ENCODE measurements at places on chromosomes 3 and 15. TPM values are rescaled to one million over a fixed set of nuclear protein-coding genes. Genes with fewer than 3 reads are reported as not detected.

The FSTL1 gene
- total RNA-seq, result 397 TPM

The GOLGB1 gene
- 47.8 TPM for total RNA-seq

The RPUSD2 gene
- total RNA-seq, result 12.2 TPM

The IL17RC gene
- 46.5 TPM for total RNA-seq

The KY gene
- total RNA-seq, result 27.6 TPM

Data from metanephros (tissue), 2 donors.